ENCODE measurements at places on chromosomes 12 and 14.

DNA sequence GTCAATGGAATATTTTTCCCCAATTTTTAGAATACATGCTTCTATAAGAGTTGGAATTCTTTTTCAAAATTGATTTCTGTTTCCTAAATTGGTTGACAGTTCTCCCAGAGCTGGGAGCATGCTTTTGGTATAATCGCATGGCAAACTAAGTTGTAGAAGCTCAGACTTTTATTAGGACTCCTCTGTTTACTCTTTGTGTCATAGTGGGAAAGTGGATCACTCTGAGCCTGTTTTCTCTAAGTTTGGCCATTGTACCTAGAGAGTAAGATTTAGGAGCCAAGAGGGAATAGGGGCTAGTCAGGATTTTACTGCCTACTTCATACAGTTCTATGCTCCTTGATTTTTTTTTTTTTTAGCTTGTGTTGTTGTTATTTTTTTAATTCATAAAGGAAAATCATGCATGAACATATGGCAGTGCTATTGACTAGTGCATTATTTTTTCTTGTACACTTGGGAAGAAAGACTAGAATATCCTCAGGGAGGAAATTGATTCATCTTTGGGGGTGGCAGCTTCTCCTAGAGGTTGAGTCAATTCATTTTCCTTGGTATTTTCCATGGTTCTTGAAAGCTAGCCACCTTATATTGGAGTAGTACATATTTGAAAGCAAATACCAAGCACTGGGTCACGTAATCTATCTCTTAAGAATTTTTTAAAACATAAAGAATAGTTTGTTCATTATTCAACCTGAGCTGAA is 77.7 kb upstream of the TRAF3 start:
- DNase-seq, result no peak

GRCh38 chr12:76927170-76927784 is 48.5 kb upstream of the CSRP2 start:
- DNase-seq, result peak; percentile 56

DNA sequence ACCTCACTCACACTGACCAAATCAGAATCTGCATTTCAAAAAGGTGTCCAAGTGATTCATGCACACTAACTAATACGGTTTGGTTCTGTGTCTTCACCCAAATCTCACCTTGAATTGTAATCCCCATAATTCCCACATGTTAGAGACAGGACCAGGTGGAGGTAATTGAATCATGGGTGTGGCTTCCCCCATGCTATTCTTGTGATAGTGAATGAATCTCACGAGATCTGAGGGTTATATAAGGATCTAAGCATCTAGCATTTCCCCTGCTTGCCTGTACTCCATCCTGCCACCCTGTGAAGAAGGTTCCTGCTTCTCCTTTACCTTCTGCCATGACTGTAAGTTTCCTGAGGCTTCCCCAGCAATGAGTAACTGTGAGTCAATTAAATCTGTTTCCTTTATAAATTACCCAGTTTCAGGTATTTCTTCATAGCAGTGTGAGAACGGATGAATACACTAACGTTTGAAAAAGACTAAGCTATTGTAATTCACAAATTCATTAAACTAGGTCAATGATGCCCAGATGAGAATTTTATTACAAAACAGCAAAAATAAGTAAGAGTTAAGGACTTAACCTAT is 759.1 kb downstream of the GALC start:
- no peak for DNase-seq

GRCh38 chr12:54033106-54033979 is 493 bp downstream of the HOXC5 start:
- no peak for DNase-seq

DNA sequence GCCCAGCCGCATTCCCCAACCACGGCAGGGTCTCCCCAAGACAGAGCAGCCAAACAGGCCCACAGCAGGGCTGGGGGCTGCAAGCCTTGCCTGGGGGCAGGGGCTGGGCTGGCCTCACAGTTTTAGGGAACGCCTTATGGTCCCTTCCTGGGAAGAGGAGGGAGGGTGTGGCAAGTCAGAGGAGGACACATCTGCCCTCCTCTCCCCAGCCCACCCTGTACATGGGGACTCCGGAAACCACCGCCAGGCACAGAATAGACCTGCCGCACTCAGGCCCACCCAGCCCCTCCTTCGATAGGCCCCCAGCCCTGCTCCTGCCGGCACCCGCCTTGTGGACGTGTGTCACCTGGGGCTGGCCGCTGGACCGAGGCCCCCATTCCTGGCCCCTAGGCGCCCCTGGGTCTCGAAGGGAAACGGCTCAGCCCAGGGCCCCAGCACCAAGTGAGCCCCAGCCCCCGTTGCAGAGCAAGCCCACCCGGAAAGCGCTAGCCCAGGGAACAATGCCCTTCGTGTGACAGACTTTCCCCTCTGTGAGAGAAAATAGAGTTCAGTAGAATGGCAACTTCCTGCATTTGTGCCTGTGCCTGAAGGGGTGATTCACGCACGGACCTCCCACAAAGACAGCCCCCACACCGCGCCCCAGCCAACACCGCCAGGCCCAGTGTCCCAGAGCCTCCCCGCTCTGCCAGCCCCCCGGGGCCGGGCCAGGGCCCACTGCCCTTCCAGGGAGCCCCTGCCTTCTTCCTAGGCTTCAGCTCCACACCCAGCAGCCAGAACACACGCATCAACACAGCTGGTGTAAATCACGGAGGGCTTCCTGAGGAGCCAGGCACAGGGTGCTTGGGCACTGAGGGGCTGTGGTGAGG is 12.0 kb upstream of the NUDT14 start:
- DNase-seq, result peak; percentile 47

- DNase-seq, result no peak
These were observed 273.1 kb downstream of the PCNX1 start for GRCh38 chr14:71180397-71180796.

DNA sequence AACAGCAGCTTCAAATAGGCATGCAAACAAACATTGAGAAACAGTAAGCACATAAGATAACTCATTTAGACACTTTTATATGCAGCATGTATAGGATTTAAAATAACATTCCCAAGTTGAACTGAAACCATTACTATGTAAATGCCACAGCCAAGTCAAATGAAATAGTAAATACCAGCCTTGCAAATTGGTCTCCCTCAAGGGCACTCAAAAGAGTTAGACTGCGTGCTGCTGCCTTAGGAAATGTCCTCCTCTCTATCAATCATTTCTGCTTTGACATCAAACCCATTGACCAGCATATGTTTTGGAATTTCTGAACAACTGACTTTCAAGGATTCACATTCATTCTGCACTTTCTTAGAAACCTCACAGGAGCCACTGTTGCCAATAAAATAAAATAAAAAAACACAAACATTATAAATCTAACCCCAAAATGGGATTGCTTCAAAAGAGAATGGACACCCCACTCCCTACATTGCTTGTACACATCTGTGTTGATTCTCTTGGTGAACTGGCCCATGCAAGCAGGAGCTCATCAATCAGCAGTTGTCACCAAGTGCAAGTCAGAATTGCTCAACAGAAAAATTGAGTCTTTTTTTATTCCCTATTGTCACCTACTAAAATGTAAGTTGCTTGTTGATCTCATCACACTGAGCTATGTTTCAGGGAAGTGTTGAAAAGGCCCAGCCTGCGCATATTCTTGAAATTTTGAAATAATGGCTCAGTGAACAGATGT is 256.2 kb downstream of the DAD1 start:
- no peak for DNase-seq

DNA sequence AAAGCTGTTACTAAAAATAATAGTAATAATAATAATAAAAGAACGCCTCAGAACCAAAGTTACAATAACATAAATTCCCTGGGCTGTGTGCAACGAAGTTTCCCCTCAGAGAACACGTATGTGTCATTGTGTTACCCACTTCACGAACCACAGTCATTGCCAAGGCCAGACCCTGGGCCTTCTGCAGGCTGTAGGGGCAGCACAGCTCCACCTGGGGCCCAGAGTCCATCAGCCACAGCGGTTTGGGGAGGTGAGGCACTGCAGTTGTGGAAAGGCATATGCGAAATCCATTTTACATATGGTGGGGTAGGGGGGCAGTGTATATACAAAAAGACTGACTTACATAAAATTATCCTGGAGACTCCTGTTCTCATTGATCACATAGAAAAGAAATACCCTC is 56.1 kb downstream of the ESR2 start:
- DNase-seq, result no peak

DNA sequence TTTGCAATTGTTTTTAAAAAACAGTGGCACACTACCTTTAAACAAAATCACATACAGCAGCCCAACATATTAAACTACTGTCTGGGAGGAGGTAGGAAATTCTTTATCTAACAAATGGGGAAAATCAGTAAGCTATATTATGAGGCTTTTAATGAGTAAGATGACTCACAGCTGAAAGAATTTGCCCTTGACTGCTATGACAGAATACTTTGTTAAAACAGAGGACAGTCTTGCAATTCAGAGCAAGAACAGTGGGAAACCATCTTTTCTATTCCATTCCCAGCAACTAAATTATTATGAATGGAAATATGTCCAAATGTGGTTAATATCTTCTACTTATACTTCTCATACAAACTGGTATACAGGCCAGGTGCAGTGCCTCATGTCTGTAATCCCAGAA is 49.2 kb upstream of the SGPP1 start:
- DNase-seq, result no peak

GRCh38 chr14:97866664-97867063 is 1069.5 kb downstream of the VRK1 start:
- no peak for DNase-seq

DNA sequence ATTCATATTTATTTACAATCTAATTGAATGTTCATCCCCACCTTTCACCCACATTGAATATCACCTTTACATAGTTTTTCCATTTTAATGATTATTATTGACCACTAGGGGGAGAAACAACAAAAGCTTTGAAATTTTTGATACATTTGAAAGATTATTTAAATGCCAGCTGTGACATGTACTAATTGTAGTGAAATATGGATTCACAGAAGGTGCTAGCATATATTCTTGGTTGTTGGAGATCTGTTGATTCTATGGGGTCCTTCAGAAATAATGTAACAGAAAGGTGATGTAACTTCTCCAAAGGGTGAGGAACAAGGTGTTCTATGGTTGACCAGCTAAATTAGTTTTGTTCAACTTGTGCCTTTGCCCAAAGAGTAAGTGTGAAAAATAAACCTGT is 22.4 kb upstream of the GPR33 start:
- DNase-seq, result no peak

- DNase-seq, result no peak
These were observed 284.7 kb downstream of the DAD1 start for GRCh38 chr14:22304326-22304725.

- DNase-seq, result no peak
These were observed 52.8 kb downstream of the SLCO1B1 start for GRCh38 chr12:21183721-21184275.

- no peak for DNase-seq
These were observed 638.3 kb upstream of the TMEM132C start for GRCh38 chr12:127628645-127629044.

DNA sequence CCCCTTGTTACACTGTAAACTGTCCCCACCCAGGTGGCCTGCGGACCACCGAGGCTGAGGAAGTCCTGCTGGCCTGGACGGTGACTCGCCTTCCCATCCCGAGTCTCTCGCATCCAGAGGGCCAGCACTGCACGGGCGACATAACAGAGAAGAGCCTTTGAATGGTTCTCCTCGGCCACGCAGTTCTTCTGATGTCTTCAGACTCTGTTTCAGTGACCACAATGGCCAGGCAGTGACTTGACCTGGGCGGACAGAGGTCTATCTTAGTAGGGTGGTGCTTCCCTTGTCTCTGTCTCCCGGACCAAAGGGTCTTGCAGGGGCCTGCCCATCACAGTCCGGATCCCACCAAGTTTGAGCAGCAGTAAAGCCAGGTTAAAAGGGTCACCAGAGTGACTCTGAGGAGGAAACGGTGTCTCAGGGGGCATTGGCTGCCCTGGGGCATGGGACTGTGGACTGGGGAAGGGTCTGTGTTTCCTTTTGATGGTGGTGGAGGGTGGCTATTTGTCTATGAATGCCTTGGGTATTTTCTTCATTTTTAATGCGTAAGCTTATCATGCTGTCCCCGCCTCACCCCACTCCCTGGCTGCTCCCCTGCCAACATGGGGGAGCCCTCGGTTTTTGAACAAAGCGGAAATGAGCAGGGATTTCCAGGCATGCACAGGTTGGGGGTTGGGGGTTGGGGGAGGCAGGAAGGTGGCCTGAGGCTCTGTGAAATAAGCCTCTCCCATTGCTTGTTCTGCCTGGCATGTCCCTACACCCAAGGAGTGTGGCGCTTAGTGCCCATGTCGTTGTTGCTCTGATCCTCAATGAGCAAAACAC is 10.3 kb downstream of the KRT85 start:
- DNase-seq, result no peak

GRCh38 chr14:77649326-77649725 is 32.9 kb upstream of the SPTLC2 start:
- DNase-seq, result no peak

DNA sequence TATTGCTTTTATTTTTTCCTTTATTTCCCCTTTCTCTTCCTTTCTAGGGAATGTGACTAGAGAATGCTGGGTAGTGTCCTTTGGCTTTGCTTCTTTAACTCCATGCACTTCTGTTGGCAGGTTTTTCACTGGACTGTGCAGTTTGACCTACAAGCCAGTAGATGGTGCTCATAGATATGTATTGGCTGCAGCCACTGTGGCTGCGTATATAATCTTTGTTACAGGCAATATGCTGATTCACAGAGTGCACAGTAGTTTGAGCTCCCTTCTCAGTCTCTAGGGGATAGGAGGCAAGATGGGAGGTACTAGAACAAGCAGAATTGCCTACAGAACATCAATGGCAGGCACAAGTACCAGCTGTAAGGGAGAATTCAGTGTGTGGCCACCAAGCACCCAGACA is 503.5 kb downstream of the LRFN5 start:
- no peak for DNase-seq

- no peak for DNase-seq
These were observed 7.7 kb downstream of the WSB2 start for GRCh38 chr12:118053071-118053985.

GRCh38 chr14:101470266-101470665 is 91.0 kb upstream of the DIO3 start:
- no peak for DNase-seq

GRCh38 chr12:75760573-75761294 is 249.3 kb upstream of the KRR1 start:
- DNase-seq, result no peak

DNA sequence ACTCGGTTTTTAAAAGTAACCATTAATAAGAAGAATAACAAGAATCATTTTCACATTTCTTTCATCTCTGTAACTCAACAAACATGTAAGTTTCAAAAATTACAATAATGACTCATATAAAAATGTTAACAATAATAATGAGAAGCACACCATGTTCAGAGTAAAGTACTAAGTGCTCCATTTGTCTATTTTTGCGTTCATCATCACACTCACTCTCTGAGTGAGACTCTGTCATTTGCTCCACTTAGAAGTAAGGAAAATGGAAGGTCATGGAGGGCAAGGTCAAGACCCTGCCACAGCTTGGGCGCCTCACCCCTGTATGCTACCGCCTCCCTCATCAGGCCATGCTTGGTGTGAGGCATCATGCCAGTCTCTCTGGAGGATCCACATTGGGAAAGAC is 129.9 kb downstream of the TMEM30B start:
- DNase-seq, result no peak

DNA sequence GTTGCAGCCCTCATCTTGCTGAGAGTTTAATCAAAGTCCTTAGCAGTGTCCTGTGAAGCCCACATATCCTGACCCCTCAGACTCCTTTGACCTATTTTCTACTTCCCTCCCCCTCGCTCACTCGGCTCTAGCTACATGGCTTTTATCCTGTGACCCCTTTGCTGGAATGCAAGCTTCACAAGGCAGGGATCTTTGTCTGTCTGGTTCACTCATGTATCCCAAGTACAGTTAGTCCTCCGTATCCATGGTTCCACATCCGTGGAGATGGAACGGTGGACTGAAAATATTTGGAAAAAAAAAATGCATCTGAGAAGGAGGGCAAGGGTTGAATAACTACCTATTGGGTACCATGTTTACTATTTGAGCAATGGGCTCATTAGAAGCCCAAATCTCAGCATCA is 173.8 kb downstream of the BCAT1 start:
- no peak for DNase-seq
